Gastroesophageal sphincter (tissue), 4 donors: ENCODE measurements at places on chromosomes 12 and 14.

GRCh38 chr12:103677341-103677740 lies 90.3 kb downstream of the STAB2 start:
- no peak for ATAC-seq

DNA sequence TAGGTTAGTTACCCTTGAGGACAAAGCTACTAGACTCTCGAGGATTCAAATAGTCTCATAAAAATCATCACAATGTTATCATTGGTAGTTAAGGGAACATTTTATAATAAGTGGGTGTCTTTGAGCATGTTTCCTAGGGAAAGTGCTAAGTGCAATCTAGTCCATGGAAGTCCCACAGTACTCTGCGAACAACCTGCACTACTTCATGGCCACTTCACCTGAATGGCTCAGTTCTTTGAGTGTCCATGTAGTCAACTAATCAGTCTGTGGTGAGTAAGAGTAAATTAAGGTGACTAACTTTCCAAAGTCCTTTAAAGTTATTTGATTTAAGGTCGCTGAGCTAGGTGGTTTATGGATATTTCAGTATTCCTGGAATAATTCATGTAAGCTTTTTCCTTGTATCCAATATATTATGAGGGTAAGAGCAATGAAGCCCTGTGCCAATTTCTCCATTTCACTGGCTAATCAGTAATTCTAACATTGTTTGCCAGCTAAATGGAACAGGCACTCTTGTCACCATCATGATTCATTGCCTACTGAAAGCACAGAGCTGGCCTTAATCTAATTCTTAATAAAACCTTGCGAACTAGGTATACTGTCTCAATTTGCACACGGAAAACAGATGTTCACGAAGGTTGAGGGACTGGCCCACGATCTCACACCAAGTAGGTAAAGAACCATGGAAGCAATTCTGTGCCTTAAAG lies 495.1 kb downstream of the APAF1 start:
- ATAC-seq = no peak

GRCh38 chr14:21915826-21916225 lies 242.2 kb upstream of the OR4E1 start:
- no peak for ATAC-seq

GRCh38 chr12:52650520-52651081 lies 1.4 kb downstream of the KRT2 start:
- ATAC-seq = no peak

DNA sequence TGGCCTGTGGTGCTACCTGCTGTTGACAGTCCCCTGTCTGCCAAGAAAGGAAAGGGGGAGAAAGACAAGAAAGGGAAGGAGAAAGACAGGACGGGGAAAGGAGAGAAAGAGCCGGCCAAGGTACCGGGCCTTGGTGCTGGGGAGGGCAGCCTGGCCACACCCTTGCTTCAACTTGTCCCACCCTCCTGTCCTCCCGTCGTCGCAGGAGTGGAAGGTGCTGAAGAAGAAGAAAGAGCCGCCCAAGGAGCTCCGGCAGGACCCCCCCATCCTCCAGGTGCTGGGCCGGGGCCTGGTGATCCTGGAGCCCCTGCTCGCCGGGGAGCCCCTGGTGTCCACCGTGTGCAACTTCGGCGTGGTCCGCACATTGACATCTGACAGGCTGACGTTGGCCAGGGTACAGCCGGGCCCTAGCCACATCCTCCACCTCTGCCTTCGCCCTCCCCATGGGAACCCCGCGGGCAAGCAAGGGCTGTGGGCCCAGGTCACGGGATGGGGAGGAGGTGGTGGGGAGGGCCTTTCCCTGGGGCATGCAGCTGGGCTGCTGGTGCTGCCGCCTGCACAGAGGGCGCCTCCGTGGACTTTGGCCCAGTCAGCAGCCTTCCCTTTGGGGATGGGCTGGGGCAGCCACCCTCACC lies 2.9 kb upstream of the B3GNT4 start:
- no peak for ATAC-seq
